ENCODE measurements at places on chromosomes 3 and 15. TPM values are rescaled to one million over a fixed set of nuclear protein-coding genes. Genes with fewer than 3 reads are reported as not detected.
A peak's percentile ranks its signal among the peaks of the same experiment; 100 is the strongest.

- DNase-seq = no peak
Measured at GRCh38 chr15:56804938-56805337, 71.6 kb upstream of the ZNF280D start.

DNA sequence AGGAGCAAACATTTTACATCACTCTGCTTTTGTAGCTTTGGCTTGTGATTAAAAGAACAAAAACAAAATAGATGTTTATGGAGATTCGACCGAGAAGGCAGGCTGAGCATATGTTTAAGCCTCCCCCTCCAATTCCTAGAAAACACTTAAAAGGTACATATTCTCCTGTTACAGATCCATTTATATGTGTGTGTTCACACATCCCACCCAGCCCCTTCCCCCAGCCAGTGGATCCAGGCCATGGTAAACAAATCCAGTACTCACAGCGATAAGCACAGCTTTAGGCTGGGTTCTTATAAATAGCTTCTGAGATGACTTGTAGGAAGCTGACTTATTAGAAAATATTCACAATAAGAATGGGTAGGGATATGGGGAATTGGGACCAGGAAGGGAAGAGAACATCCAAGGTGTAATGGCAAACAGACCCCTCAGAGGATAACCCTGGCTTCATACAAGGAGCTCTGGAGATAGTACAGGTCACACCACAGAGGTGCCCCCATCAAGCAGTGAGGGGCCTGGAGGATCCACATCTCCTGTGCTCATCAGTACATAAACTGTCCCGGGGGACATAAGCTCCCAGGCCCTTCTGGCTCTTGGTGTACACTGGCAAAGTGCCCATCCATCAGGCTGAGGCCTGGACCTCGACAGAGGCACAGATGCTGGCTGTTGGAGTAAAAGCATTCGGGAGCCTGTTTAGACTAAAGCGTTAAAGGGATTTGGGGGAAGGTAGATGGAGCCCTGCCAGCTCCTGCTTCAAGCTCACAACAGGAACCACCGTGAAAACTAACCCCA is 70.0 kb upstream of the UBE2E1 start:
- DNase-seq = no peak

GRCh38 chr15:65421360-65422215 is 1.2 kb downstream of the IGDCC4 start:
- peak; percentile 34 for DNase-seq

DNA sequence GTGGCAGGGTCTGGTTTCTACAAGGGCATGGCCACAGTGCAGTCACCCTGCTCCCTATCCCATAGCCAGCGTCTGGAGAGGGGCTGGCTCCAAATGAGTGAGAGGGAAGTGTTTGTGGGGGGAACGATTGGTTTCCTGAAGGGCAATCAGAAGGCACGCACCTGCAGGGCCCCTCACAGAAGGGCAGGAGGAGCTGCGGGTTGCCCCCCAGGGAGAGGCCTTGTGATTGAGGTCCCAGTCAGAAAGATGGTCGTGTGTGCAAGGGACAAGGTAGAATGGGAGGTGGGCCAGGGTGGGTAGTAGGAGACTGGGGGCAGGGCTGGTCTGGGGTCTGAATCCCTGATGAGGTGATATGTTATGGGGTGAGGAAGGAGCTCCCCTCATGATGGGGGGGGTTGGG is 35.8 kb downstream of the LIMD1 start:
- no peak for DNase-seq

KIF7 gene
- total RNA-seq = 6.1 TPM

DNA sequence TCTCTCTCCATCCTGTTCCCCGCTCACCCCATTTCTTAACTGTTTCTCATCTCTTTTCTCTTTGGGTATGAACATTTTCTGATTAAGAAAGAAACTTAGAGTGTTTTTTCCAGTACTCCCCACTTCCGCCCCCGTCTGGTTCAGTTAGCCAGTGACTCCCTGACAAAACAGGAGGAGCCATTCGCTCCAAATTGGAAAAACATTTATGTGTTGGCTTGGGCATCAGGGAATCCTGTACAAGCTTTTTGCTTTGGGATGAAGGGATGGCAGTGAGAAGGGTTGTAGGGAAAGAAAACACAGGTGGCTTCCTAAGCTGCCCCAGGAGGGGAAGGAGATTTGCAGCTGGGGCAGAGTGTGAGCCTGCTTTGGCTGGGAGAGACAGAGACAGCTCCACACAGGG is 47.0 kb downstream of the BOC start:
- no peak for DNase-seq

GRCh38 chr3:87186608-87187159 is 40.4 kb upstream of the CHMP2B start:
- DNase-seq = no peak

Measured in mucosa of gallbladder (tissue), 1 donor.